ENCODE measurements at places on chromosomes 5 and 9.

DNA sequence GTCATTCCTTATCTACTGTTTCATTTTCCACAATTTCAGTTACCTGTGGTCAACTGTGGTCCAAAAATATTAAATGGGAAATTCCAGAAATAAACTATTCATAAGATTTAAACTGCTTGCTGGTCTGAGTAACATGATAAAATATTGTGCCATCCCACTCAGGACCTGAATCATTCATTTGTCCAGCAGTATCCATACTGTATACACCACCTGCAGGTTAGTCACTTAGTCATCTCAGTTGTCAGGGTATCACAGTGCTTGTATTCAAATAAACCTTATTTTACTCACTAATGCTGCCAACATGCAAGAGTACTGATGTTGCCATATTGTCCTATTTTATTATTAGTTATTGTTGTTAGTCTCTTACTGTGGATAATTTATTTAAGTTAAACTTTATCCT, 139.7 kb downstream of the FBXO4 start:
- DNase-seq = no peak

- DNase-seq = no peak
Measured at GRCh38 chr5:139374909-139375308, 8.2 kb downstream of the SLC23A1 start.

- DNase-seq = no peak
Measured at GRCh38 chr5:58019614-58020013, 440.3 kb downstream of the PLK2 start.

GRCh38 chr9:7212101-7212500, 454.3 kb downstream of the KDM4C start:
- no peak for DNase-seq

DNA sequence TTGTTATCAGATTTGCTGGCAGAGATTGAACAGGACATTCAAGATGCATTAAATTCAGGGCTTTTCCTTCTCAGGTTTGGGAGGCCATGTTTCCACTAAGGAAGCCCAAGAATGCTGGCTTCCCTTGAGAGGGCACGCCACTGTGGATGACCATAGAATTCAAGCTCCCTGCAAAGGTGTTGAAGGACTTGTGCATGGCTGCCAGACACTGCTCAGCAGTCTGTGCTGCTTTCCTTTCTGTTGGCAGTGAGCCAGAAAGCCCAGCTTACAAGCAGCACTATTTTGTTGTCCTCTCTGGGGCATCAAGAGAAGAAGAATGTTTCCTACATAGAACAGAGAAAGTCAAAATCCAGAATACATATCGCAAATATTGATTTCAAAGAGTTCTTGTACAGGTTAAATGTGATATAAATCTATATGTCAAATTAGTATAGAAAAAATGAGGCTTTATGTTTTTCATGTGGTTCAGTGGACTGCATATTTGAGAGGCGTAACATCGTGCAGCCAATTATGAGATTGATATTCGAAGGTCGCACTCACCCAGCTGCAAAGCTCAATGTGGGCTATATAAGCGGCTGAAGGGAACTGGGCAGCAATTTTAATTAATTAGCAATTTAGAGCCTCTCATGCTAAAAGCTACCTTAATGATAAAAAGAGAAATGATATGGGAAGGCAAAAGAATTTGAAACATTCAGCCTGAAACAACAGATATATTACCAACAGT, 103.1 kb upstream of the ISL1 start:
- no peak for DNase-seq

- no peak for DNase-seq
Measured at GRCh38 chr5:173228639-173229381, 6.2 kb downstream of the NKX2-5 start.

- DNase-seq = no peak
Measured at GRCh38 chr9:130138171-130138653, 34.0 kb upstream of the NCS1 start.

GRCh38 chr5:62680121-62680520, 101.5 kb downstream of the LRRC70 start:
- DNase-seq = no peak

GRCh38 chr9:21039302-21039701, 7.9 kb upstream of the HACD4 start:
- DNase-seq = no peak

DNA sequence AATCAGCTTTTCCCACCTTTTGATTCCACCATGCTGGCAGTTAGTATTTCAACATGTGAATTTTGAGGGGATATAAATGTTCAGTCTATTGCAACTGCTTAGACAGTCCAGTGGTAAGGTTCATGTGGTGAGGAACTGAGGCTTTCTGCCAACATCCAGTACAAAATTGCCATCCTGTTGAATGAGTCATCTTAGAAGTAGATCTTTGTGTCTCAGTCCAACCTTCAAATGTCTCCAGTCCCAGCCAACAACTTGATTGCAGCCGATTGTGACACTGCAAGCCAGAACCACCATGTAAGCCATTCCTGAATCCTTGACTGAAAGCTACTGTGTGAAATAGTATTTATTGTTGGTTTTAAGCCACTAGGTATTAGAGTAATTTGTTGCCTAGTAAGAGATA, 331.5 kb upstream of the GRIN3A start:
- DNase-seq = no peak

- DNase-seq = no peak
Measured at GRCh38 chr9:120862452-120862851, 14.5 kb downstream of the PHF19 start.

DNA sequence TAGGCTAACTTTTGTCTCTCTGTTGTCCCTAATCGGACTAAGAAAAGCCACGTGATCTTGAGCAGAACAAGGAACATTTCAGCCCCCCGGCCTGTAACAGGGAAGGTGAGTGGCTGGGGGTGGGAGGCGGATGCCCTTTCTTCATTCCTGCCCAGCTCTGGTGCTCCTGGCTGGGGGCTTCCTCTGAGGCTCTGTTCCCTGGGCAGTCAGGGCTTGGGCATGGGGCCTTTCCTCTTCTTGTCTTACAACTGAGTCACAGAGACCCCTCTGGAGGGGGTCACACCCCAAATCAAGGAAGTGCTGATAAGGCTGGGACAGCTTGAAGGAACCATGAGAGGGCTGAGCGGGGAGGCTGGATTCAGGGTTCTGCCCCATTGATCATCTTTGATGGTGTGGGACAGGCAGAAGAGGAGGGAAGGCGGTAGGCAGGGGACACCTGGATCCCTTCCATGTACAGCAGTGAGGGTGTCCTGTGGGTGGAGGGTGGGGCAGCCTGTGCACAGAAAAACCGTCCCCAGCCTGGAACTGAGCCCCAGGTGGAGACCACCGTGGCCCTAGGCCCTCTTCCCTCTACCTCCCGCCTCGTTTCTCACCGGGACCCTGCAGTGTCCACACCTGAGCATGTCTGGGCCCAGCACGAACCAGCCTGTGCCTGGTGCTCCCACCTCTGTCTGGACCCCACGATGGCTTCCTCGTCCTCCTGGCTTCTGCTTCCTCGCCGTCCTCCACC, 257.7 kb upstream of the IRX1 start:
- no peak for DNase-seq

DNA sequence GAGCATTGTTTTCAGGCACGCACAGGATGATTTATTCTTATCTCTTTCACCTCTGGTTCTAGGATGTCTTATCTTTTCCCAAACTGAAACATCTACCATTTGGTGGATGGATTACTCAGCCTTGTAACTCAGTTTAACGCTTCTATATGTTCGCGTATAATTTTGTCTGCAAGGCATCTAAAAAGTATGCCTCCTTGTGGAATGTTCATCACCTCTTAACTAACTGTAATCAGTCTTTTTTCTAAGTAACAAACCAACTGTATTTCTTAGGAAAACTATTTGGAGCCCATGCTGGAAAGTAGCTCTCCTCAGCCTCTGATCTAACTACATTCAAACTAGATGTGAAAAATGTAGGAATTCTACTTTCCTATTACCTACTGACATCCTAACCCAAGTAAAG, 11.5 kb upstream of the F2RL2 start:
- DNase-seq = no peak

DNA sequence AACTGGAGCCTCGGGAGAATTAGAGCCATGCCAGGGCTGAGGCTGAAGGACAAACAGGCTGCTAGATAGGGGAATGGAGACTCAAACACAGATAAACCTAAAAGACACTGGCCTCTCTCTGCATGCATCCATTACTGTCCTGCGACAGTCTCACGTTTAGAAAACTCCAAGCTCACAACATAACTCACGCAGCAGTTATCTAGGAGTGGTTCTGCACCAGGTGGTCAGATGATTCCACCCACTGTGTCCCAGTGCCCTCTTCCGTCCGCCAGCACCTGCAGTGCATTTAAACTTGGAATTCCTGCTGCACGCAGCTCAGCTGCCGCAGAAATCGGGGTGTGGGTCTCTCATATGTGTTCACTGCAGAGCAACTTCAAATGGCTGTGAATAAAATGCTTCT, 272.6 kb upstream of the IRX2 start:
- DNase-seq = no peak

All from CD4-positive, alpha-beta T cell treated with Interleukin-6 at 100 ng/mL for 8 hours (primary cell).